Activated gamma-delta T cell treated with Interleukin-2 at 50 U/mL for 16 hours (primary cell): ENCODE measurements at places on chromosomes 5 and 9.
A peak's percentile ranks its signal among the peaks of the same experiment; 100 is the strongest.

GRCh38 chr9:134943836-134944235 lies 26.1 kb upstream of the FCN1 start:
- DNase-seq, result no peak

- DNase-seq, result no peak
Measured at GRCh38 chr9:132041798-132042197, 37.9 kb downstream of the MED27 start.

- no peak for DNase-seq
Measured at GRCh38 chr9:99040251-99040900, 64.5 kb upstream of the TGFBR1 start.

GRCh38 chr5:115607935-115608334 lies 5.7 kb upstream of the TICAM2 start:
- DNase-seq, result no peak

DNA sequence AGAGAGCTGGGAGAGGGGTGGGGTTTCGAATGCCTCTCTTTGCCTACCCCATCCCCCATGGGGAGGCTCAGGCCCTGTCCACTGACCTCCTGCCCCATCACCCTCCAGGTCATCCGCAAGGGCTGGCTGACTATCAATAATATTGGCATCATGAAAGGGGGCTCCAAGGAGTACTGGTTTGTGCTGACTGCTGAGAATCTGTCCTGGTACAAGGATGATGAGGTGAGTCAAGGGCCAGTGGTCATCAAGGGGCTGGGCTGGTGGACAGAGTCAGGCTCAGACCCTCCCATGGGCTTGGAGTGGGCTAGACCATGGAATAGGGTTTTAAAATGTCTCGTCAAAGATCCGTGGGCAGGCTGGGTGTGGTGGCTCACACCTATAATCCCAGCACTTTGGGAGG lies 33.7 kb downstream of the GOLGA2 start:
- DNase-seq, result no peak

- DNase-seq, result no peak
Measured at GRCh38 chr5:100110497-100110896, 424.7 kb upstream of the FAM174A start.

DNA sequence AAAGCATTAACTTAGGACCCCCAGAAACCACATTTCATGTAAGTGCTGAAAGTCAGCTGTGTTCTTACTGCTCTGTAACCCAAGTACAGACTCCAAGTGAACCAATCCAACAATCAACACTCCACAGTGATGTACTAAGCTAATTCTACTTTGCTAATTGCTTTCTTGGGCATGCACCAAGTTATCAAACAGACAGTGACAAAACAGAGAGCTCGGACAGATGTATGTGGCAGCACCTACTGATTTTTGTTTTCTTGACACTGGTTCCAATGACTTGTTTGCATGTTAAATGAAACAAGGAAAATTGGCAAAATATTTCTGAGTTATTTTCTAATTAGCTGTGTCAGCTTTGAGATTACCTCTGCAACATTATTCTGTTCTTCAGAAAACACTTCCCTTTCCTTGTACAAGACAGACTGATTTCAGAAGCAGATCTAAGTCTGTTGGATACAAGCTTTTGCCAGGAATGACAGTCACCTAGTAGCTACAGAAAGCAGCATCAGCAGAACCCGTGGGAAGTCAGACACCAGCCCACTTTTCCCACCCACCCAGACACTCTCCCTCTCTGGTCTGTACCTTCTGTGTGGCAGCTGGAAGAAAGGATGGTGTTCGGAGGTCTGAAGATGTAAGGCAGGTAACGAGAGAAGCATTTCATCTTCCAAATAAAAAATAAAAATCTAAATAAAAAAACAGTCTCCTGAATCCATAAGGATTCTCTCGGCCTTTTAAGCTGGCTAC lies 176.7 kb upstream of the PPP2R2B start:
- no peak for DNase-seq

GRCh38 chr9:5838884-5839571 lies 6.1 kb upstream of the ERMP1 start:
- no peak for DNase-seq

GRCh38 chr5:131513780-131514179 lies 121.2 kb downstream of the RAPGEF6 start:
- DNase-seq, result no peak

DNA sequence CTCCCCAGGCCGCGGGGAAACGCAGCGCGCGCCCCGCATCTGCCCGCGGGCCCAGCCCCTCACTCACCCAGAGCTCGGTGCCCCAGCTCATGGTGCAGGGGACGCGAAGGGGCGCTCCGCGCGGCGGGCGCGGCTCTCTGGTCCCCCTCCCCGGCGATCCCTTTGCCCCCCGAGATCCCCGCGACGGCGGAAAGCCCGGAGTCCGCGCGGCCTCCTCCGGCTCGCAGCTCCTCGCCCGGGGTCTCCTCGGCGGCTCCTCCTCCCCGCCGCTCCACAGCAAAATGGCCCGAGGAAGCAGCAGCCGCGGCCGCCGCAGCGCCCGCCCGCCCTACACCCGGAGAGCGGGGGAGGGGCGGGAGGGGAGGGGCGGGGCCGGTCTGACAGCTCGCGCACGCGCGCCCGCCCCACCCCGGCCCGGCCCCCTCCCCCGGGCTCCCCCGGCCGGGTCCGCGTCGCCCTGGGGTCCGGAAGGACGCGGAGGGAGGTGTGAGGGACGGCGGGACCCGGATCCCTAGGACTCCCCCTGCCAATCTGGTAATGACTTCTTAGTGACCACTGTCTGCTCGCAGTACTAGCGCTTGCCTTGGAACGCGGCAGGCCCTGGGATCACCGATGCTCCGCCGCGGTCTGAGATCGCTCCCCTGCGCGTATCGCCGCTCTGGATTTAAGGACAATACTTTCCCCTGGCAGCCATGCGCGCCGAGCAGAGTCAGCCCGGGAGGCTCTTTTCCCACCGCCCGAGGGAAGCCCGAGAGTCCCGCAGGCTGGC lies at the start of gene FNBP1:
TSS of gene FNBP1 (minus strand) at position 305 of the 769 bp plus-strand sequence. CDS start at position 91, 214 bp downstream.
- peak; percentile 76 for DNase-seq

DNA sequence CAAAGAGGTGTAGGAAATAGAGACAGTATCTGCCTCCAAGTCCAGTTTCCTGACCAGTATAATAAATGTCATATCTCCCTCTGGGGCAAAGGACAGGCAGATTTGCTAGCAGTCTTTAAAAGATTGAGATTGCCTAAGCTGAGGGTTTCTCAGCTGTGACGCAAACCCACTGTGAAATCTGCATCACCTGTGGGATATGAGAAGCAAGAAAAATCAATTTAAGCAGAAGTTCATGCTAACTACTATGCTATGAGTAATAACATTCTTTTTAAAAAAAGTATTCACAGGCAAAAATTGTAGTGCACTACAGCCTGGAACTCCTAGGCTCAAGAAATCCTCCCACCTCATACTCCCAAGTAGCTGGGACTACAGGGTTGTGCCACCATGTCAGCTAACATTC lies 168.1 kb upstream of the POC5 start:
- DNase-seq, result no peak

GRCh38 chr9:134619448-134619982 lies 22.1 kb upstream of the COL5A1 start:
- DNase-seq, result no peak

GRCh38 chr5:123087173-123088030 lies 1.6 kb upstream of the PRDM6 start:
- no peak for DNase-seq

GRCh38 chr5:9288234-9288633 lies 257.6 kb downstream of the SEMA5A start:
- DNase-seq, result no peak

DNA sequence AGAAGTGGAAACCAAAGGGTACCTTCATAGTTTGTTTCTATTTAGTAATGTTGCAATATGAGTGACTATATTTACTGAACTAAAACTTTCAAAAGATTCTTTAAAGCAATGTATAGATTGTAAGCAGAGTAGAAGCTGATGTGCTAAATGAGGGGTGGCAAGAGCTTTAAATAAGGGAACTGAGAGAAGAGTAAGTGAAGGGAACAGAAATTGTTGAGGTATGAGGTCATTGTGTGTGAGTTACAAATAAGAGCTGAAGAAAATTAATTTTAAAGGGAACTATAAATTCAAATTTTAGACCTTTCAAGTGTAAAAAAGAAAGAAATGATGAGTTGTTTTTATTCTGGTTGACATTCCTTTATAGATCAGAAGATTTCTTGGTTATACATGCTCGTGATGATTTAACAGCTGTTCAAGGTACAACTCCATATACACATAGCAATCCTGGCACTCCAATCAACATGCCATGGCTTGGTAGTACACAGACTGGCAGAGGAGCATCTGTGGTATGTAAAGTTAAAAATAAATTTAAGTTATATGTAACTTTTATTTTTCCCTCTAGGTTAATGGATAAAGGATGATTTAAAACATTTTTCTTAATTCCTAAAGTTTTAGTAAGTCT lies 135.1 kb upstream of the TNFAIP8 start:
- no peak for DNase-seq

DNA sequence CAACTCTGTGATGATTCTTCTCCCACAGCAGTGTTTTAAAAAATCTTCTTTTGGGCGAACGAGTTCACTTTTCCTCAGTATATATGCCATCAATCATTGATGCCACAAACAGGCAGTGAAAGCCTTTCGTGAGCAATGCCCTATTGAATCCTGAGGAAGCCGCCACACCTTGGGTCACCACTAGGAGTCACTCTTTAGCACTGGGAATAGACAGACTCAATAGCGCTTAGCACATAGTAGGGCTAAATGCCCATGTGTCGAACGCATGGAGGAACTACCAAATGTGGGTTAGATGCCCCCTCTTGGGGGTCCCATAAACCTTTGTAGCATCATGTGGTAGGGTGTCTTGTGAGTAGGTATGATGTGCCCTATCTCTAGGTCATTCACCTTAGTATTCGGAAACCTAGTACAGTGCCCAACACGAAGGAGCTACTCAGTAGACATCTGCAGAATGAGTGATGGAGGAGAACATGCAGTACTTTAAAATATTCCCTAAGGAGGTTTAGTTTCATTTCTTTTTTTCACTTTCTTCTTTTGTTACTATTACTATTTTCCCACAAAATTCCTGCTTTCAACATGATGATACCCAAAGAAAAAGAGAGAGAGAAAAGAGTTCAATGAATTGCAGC lies 603.7 kb downstream of the BNC2 start:
- DNase-seq, result no peak

DNA sequence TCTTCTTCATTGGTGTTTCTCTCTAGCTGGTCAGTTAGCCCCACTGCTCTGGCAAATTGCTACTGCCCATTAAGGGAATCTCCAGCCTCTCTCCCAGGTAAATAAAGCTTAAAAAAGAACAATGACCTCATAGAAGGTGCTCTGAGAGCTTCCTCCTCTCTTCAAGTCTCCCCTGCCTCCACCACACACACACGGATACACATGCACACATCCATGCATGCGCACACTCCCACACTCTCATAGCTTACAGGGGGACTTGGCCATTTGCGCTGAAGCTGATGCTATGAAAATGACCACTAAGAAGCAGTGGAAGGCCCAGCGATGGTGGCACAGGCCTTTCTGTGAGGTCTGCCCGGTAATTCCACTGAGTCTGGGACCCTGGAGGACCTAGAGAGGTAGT lies 250.9 kb downstream of the AOPEP start:
- no peak for DNase-seq

DNA sequence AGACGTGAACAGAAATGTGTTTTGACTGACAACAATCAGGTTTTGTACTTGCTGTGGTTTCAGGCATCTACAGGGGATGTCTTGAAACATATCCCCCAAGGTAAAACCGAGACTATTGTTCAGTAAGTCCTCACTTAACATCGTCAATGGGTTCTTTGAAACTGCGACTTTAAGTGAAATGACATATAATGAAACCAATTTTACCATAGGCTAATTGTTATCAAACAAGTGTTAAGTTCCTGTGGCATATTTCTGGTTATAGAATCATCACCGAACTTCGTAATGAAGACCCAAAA lies 16.4 kb upstream of the OMD start:
- no peak for DNase-seq

DNA sequence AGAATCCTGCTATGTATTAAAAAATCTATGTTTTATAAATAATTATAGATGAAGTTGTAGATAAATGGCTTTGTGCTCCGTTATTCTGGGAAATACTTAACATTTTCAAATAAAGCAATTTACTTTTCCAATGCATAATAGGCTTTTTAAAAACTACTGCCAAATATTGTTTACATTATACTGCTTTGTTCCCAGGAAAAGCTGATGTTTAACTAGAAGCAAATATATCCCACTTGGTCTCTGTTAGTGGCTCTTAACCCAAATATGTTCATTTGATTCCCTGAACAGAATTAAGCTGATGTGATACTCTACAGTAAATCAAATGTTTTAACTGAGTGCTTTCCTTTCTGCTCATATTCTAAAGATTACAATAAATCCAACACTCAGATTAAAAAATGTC lies 326.3 kb downstream of the SLCO4C1 start:
- no peak for DNase-seq

DNA sequence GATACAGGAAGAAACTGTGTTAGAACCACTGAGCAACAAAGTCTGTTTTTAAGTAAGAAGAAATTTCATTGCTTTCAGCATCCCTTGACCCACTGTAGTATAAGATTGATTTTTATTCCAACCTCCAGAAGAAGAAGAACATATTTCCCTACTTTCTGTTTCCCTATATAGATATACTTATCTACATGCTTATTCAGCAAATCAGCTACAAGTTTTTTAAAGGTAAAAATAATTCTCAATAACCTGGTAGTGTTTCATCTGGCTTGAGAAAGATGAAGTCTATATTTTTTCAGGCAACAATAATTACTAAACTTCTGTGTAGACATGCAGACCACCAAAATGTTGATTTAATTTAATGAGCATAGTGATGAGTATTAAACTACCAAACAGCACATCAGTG lies 201.0 kb downstream of the OSTF1 start:
- DNase-seq, result no peak
